ENCODE measurements at places on chromosomes 5 and 9. TPM values are rescaled to one million over a fixed set of nuclear protein-coding genes. Genes with fewer than 3 reads are reported as not detected.

Gene CDKN2A
- total RNA-seq, result 4.8 TPM

GRCh38 chr9:134384811-134385479 lies 58.7 kb downstream of the RXRA start:
- peak; percentile 48 for DNase-seq

Gene TNC
- total RNA-seq, result 242 TPM

- DNase-seq, result no peak
These were observed 45.7 kb downstream of the SCAMP1 start for GRCh38 chr5:78405829-78406750.
